ENCODE measurements at places on chromosomes 3 and 15. TPM values are rescaled to one million over a fixed set of nuclear protein-coding genes. Genes with fewer than 3 reads are reported as not detected.

- DNase-seq = peak; percentile 75
Observed at GRCh38 chr3:101862416-101863165, 13.3 kb downstream of the NFKBIZ start.

GRCh38 chr3:17747890-17748247 is 5.4 kb upstream of the TBC1D5 start:
- no peak for DNase-seq

GRCh38 chr15:49877117-49877872 is 241.7 kb downstream of the ATP8B4 start:
- DNase-seq = no peak

GRCh38 chr3:122920986-122921385 is 106.6 kb downstream of the SEMA5B start:
- DNase-seq = no peak

DNA sequence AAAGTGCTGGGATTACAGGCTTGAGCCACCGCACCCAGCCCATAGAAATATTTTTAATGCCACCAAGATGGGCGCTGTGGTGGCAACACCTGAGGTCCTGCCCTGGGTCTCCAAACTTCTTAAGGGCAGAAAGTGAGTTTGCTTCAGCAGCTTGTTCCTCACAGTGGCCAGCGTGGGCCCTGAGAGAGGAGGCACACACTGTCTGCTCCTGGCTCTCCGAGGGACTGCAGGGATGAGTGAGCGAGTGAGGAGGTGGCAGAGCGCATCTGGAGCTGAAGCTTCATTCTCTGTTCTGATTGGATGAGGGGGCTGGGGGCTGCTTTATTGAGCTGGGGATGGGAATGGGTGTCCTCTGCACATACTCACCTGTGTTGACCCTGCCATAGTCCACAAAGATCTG is 57.6 kb upstream of the RAB6B start:
- no peak for DNase-seq

DNA sequence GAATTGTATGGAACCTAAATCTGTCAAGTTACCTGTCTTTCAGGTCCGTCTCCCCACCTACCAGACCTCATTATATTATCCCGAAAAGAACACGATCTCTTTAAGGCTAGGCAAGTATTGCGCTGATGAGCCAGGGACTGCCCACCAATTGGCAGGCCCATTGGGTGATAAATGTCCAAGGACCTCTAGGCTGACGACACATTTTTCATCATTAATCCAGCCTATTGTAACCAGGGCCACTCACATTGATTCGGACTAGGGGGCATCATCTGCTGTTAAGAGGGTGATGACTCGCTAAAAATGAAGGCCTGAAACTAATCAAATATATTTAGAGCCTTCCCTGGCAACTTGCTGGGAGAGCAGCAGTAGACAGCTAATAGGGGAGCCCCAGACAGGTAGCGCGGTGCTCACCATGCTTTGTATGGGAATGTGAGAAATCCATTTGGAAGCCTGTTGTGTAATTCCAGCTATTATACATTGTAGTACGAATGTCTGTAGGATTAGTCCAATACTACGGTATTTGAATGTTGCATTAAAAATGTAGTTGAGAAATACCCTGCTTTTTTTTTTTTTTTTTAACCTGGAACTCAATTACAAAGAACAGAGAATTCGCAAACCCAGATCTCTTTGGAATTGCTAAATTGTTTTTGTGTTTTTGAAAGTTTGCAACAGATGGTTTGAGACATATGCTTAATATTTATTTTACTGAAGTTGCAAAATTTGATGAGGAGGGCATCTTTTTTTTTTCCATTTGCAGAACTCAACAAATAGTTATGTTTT is 156.1 kb downstream of the ROBO2 start:
- no peak for DNase-seq

DNA sequence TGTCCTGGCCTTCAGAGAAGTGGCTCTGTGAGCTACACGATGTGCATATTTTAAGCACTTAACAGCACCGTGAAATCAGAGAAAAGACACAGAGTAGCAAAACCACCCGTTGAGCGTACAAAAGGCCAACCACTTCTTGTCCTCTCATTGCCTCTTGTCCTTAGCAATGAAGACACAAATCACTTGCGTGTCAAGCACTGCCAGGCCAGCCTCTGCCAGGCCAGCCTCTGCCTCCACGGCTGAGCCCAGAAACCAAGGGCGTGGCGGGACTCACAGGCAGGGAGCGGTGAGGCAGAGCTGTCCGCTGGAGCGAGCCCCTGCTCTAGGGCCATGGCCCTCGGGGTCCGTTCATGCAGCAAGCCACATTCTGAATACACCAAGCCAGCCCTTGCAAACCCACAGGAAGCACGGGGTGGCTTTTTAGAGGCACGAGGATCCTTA is 4.0 kb downstream of the MUC4 start:
- no peak for DNase-seq

DNA sequence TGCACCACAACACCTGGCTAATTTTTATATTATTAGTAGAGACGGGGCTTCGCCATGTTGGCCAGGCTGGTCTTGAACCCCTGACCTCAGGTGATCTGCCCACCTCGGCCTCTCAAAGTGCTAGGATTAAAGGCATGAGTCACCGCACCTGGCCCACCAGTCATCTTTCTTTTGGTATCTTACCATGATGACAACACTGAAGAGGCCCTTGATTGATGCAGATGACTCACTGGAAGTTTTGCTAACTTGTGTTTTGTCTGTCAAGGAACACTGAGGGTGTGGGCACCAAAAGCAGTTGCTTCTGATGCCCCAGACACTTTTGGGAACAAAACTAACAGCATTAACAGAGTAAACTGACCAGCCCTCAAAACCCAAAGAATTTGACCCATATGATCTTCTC is 88.3 kb downstream of the MYO5A start:
- no peak for DNase-seq

DNA sequence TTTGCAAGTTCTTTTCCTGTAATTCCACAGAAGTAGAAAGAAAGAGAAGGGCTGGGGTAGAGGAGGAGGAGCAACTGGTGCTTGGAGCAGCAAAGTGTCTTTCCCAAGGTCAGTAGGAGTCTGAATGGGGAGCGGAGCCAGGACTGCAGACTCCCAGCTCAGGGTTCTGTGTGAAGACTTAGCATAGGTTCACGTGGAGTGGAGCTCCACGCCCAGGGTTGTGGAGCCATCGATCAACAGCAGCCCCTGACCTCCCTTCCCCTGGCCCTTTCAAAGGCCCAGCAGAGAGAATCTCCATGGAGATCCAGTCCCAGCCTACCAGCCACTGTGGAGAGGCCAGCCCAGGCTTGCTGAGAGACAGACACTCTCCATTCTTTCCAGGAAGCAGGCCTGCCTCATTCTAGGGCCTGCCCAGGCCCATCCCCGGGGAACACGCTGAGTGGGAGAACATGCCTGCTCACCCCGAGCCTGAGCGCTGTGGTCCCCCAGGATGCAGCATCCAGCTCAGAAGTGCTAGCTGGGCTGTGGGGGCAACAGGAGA is 62.1 kb downstream of the CORO2B start:
- DNase-seq = no peak

GRCh38 chr15:79190093-79190492 is 92.4 kb upstream of the ANKRD34C start:
- DNase-seq = no peak

MKRN3 gene
- 0.23 TPM for total RNA-seq

KIF23 gene
- 82.2 TPM for total RNA-seq

CHST13 gene
- total RNA-seq = 0.05 TPM
